A673 (cell line): ENCODE measurements at places on chromosomes 2 and 18. TPM values are rescaled to one million over a fixed set of nuclear protein-coding genes. Genes with fewer than 3 reads are reported as not detected.
A peak's percentile ranks its signal among the peaks of the same experiment; 100 is the strongest.

Gene ERMN
- total RNA-seq: not detected in 2 replicates

Gene MEMO1
- 66.0 and 66.7 TPM in 2 replicates for total RNA-seq

DNA sequence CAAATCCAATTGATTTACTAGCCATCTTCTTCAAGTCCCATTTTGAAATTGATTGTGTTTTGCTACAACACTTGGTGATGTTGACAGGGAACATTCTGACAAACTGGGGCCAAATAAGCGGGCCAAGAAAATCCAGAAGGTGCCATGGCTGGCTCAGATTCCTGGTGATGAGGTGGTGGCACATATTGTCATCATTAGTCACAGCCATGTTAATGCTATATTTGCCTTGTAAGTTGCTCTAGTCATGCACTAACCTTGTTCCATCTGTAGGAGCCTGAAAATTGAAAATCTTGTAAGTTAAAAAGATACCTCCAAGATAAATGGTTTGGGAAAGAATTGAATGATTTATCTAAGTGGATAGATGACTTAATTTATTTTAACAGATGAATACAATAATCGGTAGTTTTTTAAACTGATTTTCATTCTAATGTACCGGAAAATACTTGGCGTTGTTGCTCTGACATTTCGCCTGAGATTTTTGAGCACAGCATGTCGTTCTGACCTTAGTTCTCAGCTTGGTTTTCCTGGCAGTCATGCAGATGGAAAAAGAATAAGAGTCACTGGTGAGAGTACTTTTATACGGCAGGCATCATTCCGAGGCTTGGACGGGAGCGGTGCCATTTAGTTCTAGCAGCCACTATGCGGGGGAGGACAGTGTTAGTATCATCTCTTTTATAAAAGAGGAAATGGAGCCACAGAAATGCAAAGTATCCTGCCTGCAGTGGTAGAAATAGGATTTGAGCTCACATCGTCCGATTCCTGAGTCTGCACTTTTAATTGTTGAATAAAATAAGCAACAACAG, 133.9 kb downstream of the ZNF532 start:
- no peaks in the 10 kb centered on the region for H3K36me3 ChIP-seq
- H3K27me3 ChIP-seq: no peaks in the 10 kb centered on the region
- H3K4me3 ChIP-seq: peak overlapping the region; percentile 18
- H3K4me1 ChIP-seq: peaks cover 59% of the 10 kb centered on the region
- DNase-seq: peak; percentile 85
- H3K27ac ChIP-seq: peak overlapping the region; percentile 79

DNA sequence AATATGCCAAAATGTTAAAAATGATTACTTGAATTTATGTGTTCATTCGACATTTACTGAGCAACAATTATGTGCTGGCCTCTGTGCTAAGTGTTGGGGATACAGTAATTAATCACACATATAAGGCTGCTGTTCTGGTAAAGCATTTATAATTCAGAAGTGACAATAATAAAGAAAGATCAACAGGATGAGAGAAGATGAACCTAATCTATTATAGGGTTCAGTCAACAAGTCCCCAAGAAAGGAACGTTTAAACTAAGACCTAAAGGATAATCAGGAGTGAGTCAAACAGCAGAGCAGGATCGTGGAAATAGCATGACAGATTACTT, 60.1 kb upstream of the COX7A2L start:
- no peak for DNase-seq
- H3K4me3 ChIP-seq: no peak overlapping the region
- H3K27ac ChIP-seq: no peak overlapping the region
- no peaks in the 10 kb centered on the region for H3K36me3 ChIP-seq

DNA sequence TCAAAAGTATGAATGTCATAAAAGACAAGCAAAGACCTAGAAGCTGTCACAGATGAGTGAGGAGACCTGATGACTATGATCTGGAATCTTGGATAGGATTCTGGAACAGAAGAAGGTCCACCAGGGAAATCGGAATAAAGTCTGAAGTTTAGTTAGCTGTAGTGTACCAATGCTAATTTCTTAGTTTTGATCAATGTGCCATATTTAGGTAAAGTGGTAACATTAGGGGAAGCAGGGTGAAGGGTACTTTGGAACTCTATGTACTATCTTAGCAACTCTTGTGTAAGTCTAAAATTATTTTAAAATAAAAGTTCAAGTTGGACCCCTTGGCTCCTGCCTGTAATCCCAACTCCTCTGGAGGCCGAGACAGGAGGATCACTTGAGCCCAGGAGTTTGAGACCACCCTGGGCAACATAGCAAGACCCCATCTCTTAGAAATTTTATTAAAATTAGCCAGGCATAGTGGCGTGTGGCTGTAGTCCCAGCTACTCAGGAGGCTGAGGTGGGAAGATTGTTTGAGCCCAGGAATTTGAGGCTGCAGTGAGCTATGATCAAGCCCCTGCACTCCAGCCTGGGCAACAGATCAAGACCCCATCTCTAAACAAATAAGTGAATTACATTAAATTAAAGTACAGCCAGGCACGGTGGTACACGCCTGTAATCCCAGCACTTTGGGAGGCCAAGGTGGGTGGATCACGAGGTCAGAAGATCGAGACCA, 35.9 kb upstream of the EFHD1 start:
- H3K4me1 ChIP-seq: no peaks in the 10 kb centered on the region
- no peak overlapping the region for H3K4me3 ChIP-seq
- H3K27ac ChIP-seq: no peak overlapping the region
- no peak for DNase-seq
- H3K36me3 ChIP-seq: no peaks in the 10 kb centered on the region
- no peaks in the 10 kb centered on the region for H3K27me3 ChIP-seq

- H3K27me3 ChIP-seq: no peaks in the 10 kb centered on the region
- no peaks in the 10 kb centered on the region for H3K36me3 ChIP-seq
- H3K27ac ChIP-seq: no peak overlapping the region
- H3K4me1 ChIP-seq: no peaks in the 10 kb centered on the region
- no peak for DNase-seq
These were observed 33.6 kb downstream of the TRIB2 start for GRCh38 chr2:12750166-12750905.

GRCh38 chr18:79574938-79575525, 104.6 kb upstream of the CTDP1 start:
- no peaks in the 10 kb centered on the region for H3K36me3 ChIP-seq
- no peaks in the 10 kb centered on the region for H3K27me3 ChIP-seq
- no peak overlapping the region for H3K4me3 ChIP-seq
- H3K27ac ChIP-seq: no peak overlapping the region

GRCh38 chr2:176959614-176960013, 253.0 kb upstream of the HNRNPA3 start:
- no peaks in the 10 kb centered on the region for H3K36me3 ChIP-seq
- no peaks in the 10 kb centered on the region for H3K4me1 ChIP-seq
- H3K27me3 ChIP-seq: peaks cover 50% of the 10 kb centered on the region
